ENCODE measurements at places on chromosomes 5 and 9.

- no peak for DNase-seq
These were observed 533 bp downstream of the DCANP1 start for GRCh38 chr5:135446615-135447014.

DNA sequence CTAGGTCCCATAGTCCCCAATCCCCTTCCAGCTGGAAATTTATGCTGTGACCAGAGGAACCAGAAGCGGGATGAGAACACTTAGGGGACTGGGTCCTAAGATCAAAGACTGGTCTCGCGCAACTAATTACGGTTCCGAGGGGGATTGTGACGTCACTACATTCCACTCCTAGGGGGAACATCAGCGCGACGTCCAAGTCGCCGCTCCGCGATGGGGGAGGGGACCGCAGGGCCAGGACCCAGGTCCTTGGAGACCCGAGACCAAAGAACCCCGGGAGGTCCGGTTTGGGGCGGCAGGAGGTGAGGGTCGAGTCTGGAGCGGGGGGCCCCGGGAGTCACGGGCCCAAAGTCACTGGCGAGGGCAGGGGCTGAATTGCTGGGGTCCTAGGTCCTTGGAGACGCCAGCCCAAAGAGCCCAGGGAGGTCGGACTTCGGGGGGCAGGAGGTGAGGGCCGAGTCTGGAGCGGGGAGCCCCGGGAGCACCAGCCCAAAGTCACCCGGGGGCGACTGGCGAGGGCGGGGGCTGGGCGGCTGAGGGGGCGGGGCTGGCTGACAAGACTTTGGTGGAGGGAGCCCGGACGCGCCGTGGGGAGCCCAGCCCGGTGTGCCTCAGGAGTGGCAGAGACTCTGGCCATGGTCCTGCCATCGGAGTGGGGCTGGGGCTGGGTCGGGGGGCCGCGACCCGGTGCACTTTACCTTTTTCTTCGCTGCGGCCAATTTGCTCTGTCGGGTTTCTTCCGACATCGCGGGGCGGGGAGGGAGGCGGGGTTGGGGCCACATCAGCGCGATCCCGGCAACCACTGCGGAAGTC is at the start of gene GOLGA2:
Gene GOLGA2 (minus strand): TSS at position 810 of the 810 bp plus-strand sequence. CDS start 31 bp downstream, at position 779.
- peak; percentile 62 for DNase-seq

DNA sequence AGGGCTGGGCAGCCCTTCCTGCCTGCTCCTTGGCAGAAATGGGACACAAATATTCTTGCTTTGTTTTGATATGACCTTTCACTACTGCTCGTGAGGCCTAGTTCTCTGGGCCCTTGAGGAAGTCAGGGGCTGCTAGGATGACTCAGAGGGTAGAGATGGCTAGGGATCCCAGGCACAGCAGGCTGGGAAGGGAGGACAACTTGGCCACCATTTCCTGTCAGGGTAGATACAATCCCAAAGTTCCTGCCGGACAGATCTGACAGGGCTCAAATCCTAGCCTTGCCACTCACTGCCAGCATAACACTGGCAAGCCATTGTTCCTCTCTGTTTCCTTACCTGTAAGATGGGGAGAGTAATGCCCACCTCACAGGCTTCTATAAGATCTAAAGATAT is 31.7 kb upstream of the MEIKIN start:
- no peak for DNase-seq

DNA sequence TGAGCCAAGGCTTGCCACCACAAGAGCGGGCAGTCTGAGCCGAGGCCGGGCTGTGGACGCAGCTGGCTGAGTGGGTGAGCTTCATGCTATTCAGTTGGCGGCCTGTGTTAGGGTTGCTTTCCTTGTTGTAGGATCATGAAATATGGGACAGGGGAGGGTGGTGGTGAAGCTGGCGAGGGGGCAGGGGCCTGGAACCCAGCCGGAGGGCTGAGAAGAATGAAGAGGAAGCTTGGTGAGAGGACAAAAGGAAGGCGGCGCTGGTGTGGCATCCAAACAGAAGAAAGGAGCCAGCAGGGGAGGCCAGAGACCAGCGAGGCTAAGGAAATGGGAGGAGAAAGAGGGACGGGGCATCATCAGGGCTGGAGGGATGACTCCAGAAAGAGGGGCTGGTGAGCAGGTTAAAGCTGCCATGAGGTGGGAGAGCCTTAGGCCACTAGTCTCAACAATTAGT is 18.3 kb downstream of the RALGPS1 start:
- DNase-seq: peak; percentile 39

GRCh38 chr5:14942212-14942611 is 70.6 kb upstream of the ANKH start:
- DNase-seq: no peak

- no peak for DNase-seq
These were observed 68.5 kb upstream of the MYO10 start for GRCh38 chr5:17004441-17005106.

- no peak for DNase-seq
These were observed 65.2 kb downstream of the IPO11 start for GRCh38 chr5:62477801-62478200.

- peak; percentile 18 for DNase-seq
These were observed 270.2 kb upstream of the IRX1 start for GRCh38 chr5:3325201-3325971.

DNA sequence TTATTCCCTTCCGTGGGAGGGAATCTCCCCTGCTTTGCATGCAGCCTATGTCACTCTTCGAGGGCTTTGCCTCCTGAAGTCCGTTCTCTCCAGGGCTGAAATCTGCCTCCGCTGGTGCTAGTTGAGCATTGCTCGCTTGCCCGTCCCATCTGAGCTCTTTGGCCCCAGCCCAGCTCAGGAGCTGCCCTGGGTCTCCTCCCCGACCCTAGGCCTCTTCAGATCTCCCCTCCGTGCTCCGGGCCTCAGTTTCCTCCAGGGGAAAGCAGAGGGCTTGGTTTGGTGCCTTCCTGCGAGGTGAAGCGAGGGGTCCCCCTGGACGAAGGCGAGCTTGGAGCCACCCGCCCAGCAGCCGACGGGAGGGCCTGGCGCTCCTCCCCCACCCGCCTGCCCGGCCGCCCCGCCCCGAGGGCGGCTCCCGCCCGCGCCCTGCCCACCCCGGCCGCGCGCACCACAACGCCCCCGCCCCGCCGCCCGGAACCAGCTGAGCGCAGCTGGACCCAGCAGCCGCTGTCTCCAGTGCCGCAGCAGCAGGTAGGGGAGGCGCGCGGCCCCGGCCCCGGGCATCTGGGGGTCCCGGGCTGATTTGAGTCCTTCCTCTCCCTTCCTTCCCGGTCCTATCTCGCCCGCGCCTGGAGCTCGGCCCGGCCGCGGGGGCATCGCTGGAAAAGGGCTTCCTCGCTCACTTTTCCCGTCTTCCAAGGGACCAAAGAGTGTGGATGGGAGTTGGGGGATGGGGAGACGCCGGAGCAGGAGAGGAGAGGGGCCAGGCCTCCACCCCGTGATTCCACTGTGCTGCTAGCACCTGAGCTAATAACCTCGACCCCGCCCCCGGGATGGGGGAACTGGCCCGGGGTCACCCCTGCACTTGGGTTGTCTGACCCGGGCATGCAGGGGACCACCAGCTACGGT is at the start of gene GSN:
Gene GSN (plus strand): TSS at position 474 of the 909 bp plus-strand sequence. CDS start 33,810 bp downstream, outside the sequence.
- DNase-seq: peak; percentile 83

- no peak for DNase-seq
These were observed 22.8 kb downstream of the PCDH1 start for GRCh38 chr5:141855265-141856036.

GRCh38 chr9:94921092-94921471 is 194.6 kb downstream of the AOPEP start:
- peak; percentile 87 for DNase-seq

- no peak for DNase-seq
These were observed 783.8 kb upstream of the WWC1 start for GRCh38 chr5:167507463-167508233.

DNA sequence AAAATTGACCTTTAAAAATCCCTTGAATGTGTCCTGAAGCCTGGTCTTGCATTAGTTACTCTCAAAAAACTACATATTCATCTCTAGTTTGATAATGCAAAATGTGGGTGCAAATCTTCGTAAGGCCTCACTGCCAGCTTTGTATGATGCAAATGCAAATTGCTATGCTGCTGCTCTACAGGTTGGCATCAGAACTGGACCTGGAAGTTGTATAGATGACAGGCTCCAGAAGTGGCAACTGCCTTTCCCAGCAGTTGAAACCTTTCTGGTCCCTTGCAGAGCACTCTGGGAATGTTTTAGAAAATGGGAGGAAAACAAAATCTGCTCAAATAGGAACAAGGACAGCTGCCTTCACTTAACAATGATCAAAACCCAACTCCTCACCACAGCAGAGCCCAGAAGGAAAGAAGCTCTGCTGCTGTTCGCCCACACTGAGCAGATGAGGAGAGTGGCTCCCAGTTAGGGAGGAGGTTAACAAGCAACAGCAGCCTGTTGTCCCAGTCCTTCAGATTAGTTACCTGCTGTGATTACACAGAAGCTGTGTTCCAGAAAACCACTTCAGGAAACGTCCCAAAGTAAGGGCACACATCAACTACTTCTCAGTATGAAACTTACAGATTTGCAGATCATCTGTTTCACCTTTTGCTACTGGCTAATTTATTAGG is 93.5 kb downstream of the PLPP1 start:
- DNase-seq: peak; percentile 32
